ENCODE measurements at places on chromosomes 16 and 17. TPM values are rescaled to one million over a fixed set of nuclear protein-coding genes. Genes with fewer than 3 reads are reported as not detected.

The KRT27 gene
- total RNA-seq: not detected

The KRTAP16-1 gene
- not detected for total RNA-seq

The ENPP7 gene
- not detected for total RNA-seq

The SPNS3 gene
- 0.25 TPM for total RNA-seq
